ENCODE measurements at places on chromosomes 5 and 9. TPM values are rescaled to one million over a fixed set of nuclear protein-coding genes. Genes with fewer than 3 reads are reported as not detected.
A peak's percentile ranks its signal among the peaks of the same experiment; 100 is the strongest.

GRCh38 chr5:76269932-76270610 lies 133.0 kb upstream of the IQGAP2 start:
- DNase-seq: no peak

- peak; percentile 83 for DNase-seq
Measured at GRCh38 chr5:139774980-139775661, 20.5 kb upstream of the PSD2 start.

The ECSCR gene
- total RNA-seq: 4.2 TPM

The FOXD1 gene
- 0.52 TPM for total RNA-seq

The TYRP1 gene
- total RNA-seq: 87.3 TPM

GRCh38 chr9:136995772-136996311 lies 526 bp downstream of the CLIC3 start:
- DNase-seq: no peak

The ENTPD8 gene
- total RNA-seq: not detected

The PCAT7 gene
- not detected for total RNA-seq

- DNase-seq: no peak
Measured at GRCh38 chr5:16736158-16736995, 119.6 kb upstream of the RETREG1 start.

All from suprapubic skin (tissue), 4 donors.